Ureter (tissue), 1 donor: ENCODE measurements at places on chromosomes 16 and 17. TPM values are rescaled to one million over a fixed set of nuclear protein-coding genes. Genes with fewer than 3 reads are reported as not detected.

Gene CX3CL1
- total RNA-seq: 31.1 TPM

Gene SMPD3
- 1.6 TPM for total RNA-seq

Gene ITGA2B
- 1.1 TPM for total RNA-seq

Gene PRR29
- 3.5 TPM for total RNA-seq

Gene SDK2
- 3.4 TPM for total RNA-seq

Gene SLC35B1
- total RNA-seq: 55.5 TPM

Gene ZDHHC7
- total RNA-seq: 50.5 TPM

Gene CRISPLD2
- 192 TPM for total RNA-seq

Gene MLYCD
- 18.3 TPM for total RNA-seq
